SK-MEL-5 (cell line): ENCODE measurements at places on chromosomes 7 and 10.

DNA sequence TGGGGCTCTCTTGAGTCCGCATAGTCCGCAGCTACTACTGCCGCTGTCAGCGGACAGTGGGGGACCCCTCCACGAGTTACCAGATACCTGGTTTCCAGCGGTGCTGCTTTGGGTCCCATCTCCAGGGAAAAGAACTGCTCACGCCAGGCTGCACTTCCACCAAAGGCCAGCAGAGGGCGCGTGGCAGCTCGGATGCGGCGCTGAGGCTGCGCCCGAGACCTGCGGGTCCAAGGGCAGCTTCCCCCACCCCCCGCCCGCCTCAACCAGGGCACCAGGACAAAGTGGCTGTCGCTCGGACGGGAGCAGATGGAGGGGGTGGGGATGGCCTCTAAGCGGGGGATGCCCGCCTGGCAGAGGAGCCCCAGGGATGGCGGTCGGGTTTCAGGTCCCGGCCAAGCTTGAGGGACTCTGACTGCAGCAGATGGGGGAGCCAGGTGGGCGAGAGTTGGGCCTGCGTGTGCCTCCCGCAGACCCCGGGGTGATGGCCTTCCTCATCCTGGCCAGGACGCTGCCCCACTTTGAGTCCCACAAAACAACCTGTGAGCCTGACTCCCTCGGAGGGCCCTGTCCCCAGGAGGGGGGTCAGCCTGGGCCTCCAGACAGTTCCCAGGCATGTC lies 23.8 kb upstream of the ZNF735 start:
- DNase-seq: no peak

DNA sequence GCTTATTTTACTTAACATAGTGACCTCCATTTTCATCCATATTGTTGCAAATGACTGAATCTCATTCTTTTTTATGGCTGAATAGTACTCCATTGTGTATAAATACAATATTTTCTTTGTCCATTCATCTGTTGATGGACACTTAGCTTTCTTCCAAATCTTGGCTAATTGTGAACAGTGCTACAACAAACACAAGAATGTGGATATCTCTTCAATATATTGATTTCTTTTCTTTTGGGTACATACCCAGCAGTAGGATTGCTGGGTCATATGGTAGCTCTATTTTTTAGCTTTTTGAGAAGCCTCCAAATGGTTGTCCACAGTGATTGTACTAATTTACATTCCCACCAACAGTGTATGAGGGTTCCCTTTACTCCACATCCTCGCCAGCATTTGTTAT lies 58.0 kb downstream of the CREB5 start:
- peak; percentile 17 for DNase-seq

DNA sequence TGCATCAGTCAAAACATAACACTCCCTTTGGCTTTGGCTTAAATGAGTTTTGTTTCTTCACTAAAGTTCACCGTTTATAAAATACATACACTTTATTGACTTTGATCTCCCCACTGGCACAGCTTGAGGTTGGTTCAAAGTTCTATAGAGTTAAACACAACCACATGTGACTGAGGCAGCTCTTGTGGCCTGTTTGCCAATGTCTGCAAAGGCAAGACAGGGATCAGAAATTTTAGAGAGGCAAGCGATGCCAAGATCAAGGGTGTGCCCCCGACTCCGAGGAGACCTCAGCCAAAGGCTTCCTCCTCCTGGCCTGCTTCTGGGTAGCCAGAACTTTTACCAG lies 129.8 kb upstream of the JCAD start:
- no peak for DNase-seq

- DNase-seq: no peak
These were observed 122.3 kb downstream of the WDR37 start for GRCh38 chr10:1178506-1178905.

DNA sequence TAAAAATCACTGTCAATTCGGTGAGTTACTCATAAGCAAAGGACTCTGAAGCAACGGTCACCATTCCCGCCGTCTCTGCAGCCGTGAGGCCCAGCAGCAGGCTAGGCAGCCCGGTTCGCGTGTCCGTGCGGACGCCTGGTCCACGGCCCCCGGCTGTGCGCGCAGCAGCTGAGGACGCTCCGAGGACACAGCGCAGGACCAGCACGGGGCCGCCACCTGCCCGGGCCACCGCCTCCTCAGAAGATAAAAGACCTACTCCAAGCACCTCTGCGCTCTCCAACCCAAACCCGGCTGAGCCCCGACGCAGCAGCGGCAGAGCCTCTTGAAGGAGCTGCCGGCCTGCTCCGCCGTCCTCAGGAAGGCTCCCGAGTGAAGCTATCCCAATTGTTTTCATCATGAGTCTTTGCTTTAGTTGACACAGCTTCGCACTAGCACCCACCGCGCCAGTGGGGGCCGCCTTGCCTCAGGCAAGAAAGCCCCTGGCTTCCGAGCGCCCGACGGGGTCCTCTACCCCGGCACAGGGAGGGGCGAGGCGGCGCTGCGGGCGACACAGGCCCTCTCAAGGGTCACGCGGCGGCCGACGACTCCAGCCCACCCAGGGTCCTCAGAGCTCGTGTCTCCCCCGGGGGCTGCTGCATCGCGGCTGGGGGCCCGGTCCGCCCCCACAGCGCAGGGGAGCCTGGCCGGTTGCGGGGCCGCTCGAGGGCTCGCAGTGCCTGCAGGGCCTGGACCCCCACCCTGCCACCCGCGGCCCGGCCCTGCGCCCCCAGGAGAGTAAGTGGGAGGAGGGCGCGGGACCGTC lies 16.9 kb upstream of the GPR146 start:
- DNase-seq: no peak

GRCh38 chr10:5575482-5576153 lies 50.9 kb downstream of the CALML3 start:
- DNase-seq: no peak

DNA sequence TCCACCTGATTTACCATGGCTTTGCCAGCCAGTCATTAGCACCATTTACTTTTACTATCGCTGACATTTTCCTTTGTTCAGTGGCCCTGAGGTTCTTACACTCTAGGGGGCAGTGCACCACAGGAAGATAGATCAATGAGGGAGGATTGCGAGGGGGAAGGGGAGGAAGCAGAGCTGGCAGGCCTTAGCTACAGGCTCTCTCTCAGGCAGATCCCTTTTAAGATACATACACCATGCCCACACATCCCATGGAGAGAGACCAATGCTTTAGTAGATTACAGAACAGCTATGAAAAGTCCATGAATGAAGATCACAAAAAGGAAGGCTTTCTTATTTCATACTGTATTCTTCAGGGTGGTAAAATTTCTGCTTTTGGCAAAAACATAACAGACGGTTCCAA lies 47.4 kb downstream of the DENND11 start:
- peak; percentile 92 for DNase-seq

DNA sequence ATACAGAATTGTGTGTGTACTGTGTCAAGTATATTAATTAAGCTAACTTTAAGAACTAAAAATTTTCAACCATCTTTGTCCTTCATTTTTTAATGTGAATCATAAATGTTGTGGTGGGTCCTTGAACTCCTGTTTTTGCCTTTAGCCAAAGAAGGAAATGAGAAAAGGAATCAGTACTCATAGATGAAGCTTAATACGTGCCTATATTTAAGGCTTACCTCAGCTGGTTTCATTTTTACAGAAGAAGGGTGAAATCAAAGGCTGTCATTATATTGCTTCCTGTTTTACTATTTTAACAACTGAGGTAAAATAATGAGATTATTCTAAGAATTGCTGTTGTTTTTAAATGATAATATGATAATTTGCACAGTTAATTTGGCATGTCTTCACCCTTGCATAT lies 6.3 kb upstream of the SNX13 start:
- peak; percentile 38 for DNase-seq

GRCh38 chr10:132392184-132392800 lies 4.7 kb upstream of the PWWP2B start:
- no peak for DNase-seq

- DNase-seq: peak; percentile 7
These were observed 24.2 kb downstream of the PWWP2B start for GRCh38 chr10:132420981-132421846.

- DNase-seq: no peak
These were observed 100.0 kb upstream of the KCNMA1 start for GRCh38 chr10:77737608-77738007.

- no peak for DNase-seq
These were observed 121.2 kb downstream of the UBE2H start for GRCh38 chr7:129831424-129832058.

GRCh38 chr10:72274213-72274729 lies 547 bp downstream of the DDIT4 start:
- DNase-seq: no peak

DNA sequence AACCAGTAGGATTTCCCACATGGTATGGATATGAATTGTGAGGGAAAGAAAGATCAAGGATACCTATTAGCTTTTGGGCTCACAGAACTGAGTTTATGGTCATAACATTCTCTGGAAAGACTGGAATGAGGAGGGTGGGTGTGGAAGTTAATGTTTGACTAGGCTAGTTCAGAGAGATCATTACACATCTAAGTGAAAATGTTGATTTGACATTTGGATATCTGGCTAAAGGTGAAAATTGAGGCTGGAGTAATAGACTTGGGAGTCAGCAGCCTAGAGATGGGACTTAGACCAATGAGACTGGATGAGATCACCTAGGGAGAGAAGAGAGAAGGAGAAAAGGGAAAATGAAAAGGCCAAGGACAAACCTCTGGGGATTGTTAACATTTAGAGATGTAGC lies 437.3 kb downstream of the CCSER2 start:
- no peak for DNase-seq

DNA sequence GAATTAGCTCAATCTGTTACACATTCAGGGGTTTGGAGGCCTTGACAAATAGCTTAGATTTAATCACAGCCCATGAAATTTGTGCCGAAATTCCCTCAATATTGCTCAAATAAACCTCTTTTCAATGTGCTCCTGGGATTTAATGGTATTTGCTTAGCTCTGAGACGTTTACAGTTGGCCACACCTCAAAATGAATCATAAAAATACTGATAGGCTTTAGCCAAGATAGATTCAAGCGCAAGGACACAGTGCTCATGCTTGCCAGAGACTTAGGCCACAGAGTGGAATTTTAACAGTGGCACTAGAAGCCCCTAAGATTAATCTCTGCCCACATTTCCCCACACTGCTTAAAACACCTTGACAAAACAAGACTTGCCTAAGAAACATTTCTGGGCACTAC lies 2.3 kb upstream of the SEMA3C start:
- no peak for DNase-seq

DNA sequence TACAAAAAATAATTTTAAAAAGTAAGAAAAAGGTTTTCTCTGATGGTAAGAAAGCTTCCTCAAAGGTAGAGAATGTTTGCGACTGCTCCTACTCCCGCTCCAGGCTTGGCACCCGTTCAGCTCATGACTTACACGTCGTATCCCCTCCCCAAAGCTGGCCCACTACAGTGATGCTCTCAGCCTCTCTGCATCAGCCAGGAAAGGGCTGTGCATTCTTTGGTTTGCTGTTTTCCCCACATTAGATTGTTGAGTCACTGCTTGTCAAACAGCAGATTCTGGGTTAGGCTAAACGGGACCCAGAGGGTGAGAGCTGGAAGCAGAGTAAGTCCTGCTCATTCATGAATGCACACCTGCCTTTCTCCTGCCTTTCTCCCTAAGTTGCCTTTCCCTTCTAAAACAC lies 54.7 kb upstream of the NMT2 start:
- no peak for DNase-seq

DNA sequence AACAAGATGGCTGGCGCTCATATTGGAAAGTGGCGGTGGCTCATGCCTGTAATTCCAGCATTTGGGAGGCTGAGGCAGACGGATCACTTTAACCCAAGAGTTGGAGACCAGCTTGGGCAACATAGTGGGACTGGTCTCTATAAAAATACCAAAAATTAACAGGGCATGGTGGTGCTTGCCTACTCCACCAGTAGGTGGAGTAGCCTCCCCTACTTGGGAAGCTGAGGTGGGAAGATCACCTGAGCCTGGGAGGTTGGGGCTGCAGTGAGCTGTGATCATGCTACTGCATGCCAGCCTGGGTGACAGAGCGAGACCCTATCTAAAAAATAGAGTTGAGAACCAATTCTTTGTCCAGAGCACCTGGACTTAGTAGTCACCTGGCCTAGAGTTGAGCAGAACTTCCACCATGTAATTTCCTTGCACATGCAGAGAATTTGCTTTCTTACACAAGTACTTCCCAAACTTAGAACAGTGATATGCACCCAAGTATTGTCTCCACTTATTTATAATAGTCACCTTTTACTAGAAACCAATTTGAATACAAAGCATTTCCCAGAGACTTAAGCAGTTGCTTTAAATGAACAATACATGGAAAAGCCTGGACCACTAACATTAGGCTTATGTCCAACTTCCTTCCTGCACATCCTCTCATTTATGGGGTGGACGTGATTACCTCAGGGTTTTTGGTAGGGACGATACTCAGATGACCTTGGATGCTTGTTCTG lies 15.9 kb downstream of the LAMB4 start:
- DNase-seq: peak; percentile 78

- DNase-seq: no peak
These were observed 45.3 kb downstream of the BTBD16 start for GRCh38 chr10:122316224-122316884.

GRCh38 chr10:86956195-86956847 lies 1.1 kb downstream of the MMRN2 start:
- no peak for DNase-seq

- no peak for DNase-seq
These were observed 9.9 kb upstream of the CXCL12 start for GRCh38 chr10:44394696-44395381.

DNA sequence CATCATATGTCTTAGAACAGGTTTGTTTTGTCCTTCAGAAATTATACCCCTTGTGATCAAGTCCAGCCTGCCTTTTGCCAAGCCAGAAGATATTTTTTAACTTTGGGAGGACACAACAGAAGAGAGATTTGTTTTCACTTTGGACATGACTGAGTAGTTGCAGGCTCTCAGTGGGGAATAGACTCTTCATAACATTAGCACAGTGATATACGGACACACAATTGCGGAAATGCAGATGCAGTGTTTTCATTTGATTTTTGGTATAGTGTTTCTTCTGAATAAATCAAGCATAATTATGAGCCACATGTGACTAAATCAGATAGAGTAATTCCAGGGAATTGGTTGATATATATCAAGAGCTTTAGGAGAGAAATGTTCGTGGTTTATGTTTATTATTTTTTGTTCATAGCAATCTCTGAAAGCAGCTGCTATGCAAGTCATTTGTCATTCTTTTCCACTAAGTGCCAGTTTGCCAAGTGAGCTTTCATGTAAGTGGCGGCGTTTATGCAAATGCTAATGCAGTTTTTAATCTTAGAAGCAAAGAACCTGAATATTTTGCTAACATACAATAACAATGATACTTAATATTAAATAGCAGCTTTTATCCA lies 69.6 kb upstream of the HDAC9 start:
- no peak for DNase-seq

DNA sequence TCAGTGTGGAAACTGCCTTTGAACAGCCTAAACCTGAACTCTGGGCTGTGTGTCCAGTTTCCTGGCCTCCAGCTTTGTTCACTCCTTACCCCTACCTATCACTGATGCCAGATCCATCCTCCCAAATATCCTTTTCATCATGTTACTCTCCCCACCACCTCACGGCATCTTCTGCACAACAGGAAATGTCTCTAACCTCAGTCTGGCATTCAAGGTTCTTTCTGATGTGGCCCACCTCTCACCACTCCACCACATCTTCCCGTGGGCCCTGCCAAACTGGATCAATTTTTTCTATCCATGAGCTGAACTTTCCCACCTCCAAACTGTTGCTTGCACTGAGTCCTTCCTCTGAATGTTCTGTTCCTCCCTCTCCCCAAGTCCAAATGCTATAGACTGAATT lies 35.8 kb upstream of the MAP3K8 start:
- DNase-seq: no peak

GRCh38 chr10:6386346-6386745 lies 183.6 kb downstream of the PFKFB3 start:
- no peak for DNase-seq

GRCh38 chr7:36165059-36165458 lies 12.0 kb downstream of the EEPD1 start:
- no peak for DNase-seq
